ENCODE measurements at places on chromosomes 6 and 20.

- no peak for DNase-seq
Observed at GRCh38 chr20:19515074-19515473, 243.0 kb upstream of the RIN2 start.

DNA sequence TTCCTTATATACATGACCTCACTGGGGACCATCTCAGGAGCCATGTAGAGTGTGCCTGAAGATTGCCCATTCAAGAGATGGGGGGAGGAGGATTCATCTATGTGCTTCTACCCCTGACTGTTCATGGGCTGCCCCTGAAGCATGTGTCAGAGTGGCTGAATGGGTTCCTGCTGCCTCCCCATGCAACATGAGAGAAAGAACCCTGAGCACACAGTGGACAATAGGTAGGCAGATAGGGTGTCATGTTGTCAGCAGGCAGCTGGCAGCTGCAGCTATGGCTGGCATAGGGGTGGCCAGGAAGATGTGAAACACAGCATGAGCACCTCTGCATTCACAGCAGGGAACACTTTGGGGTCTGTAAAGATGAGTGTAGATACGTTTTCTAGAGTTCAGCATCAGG, 208.4 kb upstream of the CNR1 start:
- DNase-seq: no peak

DNA sequence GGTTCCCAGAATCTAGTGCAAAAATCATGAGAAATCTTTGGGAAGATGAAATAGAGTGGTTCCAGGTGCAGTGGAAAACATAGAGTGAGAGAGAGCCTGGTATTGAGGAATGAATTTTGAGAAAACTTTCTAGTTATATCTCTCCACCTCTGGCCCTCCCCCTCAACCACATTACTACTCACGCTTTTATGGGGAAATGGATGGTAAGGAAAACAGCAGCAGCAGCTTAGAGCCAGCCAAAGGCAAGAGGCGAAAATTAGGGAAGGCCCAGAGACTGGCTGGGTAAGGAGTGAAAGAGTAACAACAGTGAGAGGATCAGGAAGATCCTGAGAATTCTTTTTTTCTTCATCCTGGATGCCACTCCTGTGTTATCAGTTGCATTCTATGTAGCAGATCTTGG, 187.9 kb upstream of the ECI2 start:
- DNase-seq: no peak

DNA sequence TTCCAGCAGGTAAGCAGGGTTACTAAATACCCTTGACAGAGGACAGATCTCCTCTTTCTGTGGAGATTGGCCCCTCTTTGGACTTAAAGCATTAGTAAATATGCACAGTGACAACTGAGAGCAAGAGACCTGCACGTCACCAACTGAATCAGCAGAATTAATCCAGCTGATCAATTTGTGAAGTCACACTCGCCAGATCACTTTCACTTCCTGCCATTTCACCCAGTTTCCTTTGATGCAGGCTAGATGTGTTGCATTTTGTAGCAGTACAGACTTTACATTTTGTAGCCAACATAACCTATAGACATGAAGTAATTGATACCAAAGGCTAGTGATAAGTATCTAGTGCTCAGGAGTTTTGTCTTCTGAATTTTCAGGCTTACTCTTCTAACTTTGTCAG, 11.9 kb downstream of the SYNE1 start:
- DNase-seq: peak; percentile 14
